RCC 7860 (cell line): ENCODE measurements at places on chromosomes 16 and 17.

GRCh38 chr16:50548125-50548908 lies at the start of gene NKD1:
NKD1 (plus strand) TSS chr16:50548396; CDS start chr16:50548554, 158 bp downstream.
- no peak for DNase-seq

DNA sequence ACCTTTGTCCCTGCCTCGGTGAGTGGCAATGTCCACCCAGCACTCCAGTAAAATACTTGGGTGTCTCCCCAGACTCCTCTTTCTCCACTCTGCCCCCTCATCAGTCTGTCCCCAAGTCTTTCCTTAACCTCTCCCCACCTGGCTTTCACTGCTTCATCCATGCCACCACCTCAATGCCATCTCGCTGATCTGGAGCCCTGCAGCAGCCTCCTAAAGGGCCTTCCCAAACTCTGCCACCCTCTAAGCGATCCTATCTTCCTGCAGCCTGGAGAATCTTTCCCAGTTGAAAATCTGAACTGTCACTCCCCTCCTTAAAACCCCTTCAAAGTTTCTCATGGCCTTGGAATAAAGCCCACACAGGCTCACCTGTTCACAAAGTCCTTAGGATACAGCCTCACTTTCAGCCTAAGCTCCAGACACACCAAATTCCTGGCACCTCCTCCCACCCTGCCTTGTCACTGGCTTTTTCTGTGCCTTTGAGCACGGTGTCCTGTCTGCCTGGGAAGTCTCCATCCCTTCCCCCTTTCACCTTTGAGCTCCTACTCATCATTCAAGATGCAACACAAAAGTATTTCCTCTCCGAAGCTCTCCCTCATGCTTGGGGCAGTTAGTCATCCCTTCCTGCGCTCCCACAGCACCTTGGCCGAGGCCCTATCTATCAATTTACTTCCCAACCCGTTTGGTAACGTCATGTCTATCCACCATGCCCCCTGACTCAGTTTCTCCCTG lies 2.8 kb downstream of the WNK4 start:
- peak; percentile 86 for DNase-seq

GRCh38 chr17:9209781-9210370 lies 188.6 kb downstream of the NTN1 start:
- no peak for DNase-seq

DNA sequence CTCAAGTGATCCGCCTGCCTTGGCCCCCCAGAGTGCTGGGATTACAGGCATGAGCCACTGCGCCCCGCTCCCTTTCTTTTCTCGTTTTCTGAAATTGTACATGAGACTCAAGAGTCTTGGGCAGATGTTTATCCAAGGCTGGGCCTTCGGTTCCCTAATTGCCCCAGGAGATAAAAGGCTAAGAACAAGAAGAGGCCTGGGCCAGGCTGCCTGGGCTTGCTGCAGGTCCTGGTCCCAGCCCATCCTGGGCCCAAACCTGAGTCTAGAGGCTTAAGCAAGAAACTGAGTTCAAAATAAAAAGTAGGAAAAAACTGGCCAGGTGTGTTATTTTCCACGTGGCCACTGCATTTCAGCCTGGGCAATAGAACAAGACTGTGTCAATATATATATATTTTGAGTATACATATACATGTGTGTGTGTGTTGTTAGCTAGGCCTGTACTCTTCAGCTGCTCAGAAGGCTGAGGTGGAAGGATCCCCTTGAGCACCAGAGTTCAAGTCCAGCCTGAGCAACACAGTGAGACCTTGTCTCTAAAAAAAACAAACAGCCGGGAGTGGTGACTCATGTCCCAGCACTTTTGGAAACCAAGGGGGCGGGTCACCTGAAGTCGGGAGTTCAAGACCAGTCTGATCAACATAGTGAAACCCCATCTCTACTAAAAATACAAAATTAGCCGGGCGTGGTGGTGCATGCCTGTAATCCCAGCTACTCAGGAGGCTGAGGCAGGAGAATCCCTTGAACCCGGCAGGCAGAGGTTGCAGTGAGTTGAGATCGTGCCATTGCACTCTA lies 6.8 kb upstream of the CLUH start:
- DNase-seq, result no peak

GRCh38 chr16:17347624-17348023 lies 123.1 kb downstream of the XYLT1 start:
- no peak for DNase-seq

GRCh38 chr17:69802045-69802740 lies 272.8 kb upstream of the KCNJ16 start:
- DNase-seq, result no peak

DNA sequence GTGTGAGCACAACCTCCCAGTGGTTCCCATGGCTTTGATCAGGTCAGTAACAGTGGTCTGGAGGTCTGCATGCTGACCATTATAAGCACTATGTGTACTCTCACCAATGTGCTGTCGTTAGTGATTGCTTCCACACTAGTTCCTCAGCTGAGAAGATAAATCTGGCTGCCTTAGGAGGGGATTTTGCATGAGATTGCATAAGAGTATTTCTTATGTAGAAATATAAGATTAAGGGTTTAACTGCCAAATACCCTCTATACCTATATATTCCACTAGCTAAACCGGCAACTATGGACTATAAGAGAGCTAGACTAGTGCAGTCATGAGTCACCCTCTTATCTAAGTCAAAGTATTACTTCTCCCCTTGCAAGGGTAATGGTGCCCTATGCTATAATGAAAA lies 580.2 kb downstream of the CDH11 start:
- no peak for DNase-seq

DNA sequence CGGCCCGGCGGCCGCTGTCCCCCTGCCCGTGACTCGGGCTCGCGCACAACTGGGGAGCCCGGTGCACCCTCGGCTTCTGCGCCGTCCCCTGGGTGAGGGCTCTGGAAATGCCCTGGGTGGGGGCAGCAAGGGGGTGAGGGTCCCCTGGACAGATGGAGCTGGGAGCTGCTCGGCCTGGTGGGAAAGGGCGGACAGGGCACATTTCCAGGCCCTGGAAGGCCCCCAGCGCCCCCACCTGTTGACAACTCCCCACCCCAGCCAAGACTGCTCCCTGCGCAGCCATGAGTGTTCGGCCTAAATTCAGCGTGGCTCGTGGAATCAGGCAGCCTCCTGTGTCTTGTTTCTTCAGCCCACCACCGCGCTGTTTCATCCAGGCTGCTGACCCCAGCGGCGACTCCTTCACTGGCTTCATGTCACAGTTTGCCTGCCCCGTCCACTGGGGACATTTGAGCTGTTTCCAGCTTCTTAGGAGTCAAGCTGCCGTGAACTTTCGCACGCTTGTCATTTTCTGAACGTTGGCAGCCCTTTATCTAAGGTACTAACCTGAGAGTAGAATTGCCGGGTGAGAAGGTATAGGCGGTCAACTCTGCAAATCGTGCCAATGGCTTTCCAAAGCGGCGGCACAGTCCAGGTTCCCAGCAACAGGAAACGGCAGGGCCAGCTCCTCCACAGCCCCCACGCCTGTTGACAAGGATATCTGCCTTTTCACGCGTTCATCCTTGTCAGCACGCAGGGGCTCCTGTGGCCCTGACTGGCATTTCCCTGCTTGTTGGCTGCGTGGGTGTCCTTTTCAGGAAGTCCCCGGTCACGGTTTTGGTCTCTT lies 895 bp downstream of the UTS2R start:
- no peak for DNase-seq

DNA sequence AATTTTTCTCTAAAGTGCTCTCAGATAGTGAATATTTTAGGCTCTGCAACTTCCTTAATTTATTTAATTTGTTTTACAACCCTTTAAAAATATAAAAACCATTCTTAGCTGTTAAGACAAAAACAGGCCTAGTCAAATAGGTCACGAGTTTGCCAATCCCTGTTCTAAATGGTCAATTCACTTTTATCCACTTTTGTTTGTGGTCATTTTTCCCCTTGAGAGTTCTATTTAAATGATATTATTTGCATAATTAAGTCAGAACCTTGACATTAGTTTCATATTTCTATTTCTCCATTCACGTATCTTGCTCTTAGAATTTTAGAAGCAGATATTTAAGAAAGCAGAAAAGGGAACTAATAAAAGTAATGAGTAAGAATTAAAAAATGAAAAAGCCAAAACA lies 4.0 kb downstream of the AMFR start:
- no peak for DNase-seq

DNA sequence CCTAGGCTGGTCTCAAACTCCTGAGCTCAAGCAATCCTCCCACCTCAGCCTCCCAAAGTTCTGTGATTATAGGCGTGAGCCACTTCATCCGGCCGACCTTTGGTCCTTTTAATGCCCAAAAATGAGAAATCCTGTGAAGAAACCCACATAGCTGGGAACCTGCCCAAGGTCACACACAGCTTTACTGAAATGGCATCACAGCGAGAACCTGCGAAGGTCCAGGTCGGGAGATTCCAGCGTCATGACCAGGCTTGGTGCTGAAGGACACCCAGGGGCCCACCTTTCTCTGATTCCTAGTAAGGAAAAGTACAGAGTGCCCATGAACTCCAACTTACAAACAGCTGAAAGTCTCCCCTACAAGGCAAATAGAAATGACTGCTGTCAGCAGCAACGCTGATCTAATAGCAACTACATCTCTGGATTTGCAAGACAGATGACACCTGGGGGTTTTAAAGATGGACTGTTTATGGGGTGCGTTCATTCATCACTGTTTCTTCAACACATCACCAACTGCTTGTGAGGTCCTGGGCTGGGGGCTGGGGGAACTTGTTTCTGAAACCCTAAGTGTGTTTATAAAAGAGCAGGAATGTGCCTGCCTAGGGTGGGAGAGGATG lies 24.5 kb upstream of the DNAH17 start:
- no peak for DNase-seq

DNA sequence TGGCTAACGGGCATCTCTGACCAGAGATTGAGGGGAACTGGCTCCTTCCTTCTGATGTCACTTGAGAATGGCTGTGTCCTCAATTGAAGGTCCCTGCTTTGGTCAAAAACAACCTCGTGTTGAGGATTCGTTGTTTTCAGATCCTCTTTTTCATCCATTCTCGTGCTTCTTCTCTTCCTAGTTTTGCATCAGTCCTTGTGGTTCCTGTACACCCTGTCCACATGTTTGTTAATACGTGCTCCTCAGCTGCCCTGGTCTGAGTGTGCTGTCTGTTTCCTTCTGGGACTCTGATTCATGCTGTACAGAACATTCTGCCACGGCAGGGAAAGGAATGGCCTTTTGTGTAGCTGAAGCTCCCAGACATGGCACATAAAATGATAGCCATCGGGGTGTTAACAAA lies 863.2 kb upstream of the GOT2 start:
- no peak for DNase-seq

GRCh38 chr16:70430667-70431536 lies 8.0 kb downstream of the ST3GAL2 start:
- peak; percentile 39 for DNase-seq

GRCh38 chr17:44367231-44367979 lies 3.8 kb upstream of the FAM171A2 start:
- DNase-seq, result no peak

GRCh38 chr17:50843150-50843905 lies 7.9 kb downstream of the WFIKKN2 start:
- DNase-seq, result no peak

DNA sequence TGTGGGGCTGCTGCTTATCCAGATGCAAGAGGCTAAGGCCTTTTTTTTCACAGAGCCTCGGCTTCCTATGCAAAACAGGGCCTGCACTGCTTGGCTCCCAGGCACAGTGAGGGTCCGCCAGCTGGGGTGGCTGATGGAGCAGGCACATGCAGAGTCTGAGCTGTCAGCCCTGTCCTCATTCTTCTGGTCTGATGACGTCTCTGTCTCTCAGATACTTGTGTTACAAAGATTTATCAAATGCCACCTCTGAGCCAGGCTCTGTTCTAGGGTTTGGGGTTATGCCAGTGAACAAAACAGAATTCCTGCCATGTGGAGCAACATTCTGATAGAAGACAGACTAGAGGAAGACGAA lies 4.8 kb downstream of the RNF40 start:
- no peak for DNase-seq
